ENCODE measurements at places on chromosomes 5 and 9. TPM values are rescaled to one million over a fixed set of nuclear protein-coding genes. Genes with fewer than 3 reads are reported as not detected.

The PCDHA11 gene
- under 0.01 TPM for total RNA-seq

The PRDM9 gene
- total RNA-seq = not detected

DNA sequence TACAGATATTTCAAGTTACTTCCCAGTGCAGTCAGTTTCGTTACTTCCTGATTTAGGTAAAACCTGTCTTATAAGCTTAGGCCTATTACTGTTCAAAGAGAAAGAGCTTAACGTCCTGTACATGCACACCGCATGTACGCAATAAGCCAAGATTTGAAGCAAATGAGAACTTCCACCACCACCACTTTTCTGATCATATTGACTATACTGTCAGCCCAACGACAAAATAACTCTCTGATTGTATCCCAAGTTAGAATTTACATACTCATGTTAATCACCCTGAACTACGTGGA lies 5.1 kb downstream of the NFIB start:
- DNase-seq = peak; percentile 16

DNA sequence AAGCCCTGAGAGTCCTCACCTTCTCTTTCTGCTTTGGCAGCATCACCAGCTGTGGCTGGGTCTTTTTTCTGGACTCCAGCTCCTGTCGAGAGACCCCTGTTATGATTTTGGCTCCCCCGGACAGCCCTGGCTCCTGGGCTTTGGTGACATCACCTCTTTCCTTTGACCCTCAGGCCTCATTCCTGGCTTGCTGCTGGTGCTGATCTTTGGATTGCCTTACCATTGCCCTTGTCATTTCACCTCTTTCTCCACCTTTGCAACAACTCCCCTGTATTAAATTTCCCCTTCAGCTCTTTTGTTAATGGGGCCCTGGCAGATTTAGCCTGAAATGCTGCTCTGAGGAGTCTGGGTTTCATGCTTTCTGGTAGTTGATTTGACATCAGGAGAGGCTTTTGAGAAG lies 322.8 kb downstream of the ZSWIM6 start:
- DNase-seq = no peak

DNA sequence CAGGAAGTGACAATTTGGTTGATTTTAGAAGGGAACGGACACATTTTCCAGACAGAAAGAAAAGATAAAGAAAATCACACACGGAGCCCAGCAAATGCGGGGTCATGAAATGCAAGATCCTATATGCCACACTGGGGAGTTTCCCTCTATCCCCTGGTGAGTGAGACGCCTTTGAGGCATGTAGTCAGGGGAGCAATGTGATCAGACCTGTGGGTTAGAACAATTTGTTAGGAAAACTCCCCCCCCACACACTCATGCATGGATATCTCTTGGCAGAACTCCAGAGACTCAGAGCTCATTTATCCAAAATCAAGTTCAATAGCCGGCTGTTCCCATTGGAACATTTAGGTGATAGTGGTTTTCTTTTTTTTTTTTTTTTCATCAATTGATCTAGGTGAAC lies 71.7 kb upstream of the TRIO start:
- no peak for DNase-seq

GRCh38 chr5:14301186-14301585 lies 158.0 kb downstream of the TRIO start:
- DNase-seq = no peak
